ENCODE measurements at places on chromosomes 7 and 10.

GRCh38 chr10:107952649-107953556 is 788.4 kb upstream of the SORCS1 start:
- no peak for DNase-seq

GRCh38 chr10:92573091-92573797 is 649 bp downstream of the IDE start:
- DNase-seq = no peak

GRCh38 chr10:2303169-2303568 is 565.8 kb upstream of the ADARB2 start:
- no peak for DNase-seq

DNA sequence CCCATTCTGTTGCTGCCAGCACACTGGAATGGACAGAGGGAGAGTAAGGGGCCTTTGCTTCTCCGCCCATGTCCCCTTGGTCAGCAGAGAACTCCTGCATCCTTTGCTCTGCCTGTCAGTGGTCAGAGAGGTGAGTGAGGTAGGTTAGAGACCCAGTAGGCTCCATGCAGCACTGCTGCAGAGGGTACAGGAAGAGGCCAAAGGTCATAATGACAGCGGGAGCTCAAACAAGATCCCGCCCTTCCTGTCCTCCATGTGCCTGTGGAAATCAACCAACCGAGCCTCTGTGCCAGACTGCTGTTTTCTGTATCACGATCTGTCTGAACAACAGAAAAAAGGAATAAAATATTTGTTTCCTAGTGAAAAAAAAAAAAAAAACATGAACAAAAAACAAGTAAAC is 81.4 kb downstream of the ZNF33B start:
- DNase-seq = no peak

DNA sequence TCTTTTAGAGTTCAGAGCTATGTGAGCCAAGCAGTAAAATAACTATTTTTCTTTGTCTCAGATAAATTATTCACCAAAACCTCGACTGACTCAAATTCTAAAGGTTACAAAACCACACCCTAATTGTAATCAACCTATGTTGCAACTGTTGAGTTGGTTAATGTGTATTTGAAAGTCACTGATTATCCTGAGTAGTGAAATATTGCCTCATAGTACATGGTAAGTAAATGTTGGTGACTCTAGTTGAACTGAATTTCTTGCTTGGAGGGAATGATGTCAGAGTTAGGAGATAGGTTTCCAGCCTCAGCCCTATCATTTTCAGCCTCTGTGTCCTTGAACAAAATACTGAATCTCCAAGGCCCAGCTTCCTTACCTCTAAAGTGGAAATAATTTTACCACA is 3.0 kb upstream of the CYP2C18 start:
- DNase-seq = no peak

- DNase-seq = no peak
These were observed 80.4 kb upstream of the GPR26 start for GRCh38 chr10:123585477-123586445.

DNA sequence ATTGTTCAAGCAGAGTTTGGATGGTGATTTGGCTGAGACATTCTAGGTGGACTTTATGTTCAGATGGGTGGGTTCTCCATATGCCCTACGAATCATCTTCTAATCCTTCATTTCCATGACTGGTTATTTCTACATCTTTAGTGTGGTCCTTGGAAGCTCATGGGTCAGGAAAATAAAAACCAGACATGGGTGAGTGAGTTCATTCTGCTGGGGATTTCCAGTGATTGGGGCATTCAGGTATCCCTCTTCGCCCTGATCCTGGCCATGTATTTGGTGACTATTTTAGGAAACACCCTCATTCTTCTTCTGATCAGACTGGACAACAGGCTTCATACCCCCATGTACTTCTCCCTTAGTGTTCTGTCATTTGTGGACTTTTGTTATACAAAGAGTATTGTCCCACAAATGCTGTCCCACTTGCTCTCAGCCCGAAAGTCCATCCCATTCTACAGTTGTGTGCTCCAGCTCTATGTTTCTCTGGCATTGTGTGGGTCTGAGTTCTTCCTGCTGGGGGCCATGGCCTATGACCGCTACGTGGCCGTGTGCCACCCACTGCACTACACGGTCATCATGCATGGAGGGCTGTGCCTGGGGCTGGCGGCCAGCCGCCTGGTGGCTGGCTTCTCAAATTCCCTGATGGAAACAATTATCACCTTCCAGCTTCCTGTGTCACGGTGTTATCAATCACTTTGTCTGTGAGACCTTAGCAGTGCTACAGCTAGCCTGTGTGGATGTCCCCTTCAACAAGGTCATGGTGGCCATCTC is 19.2 kb upstream of the OR6B1 start:
- DNase-seq = no peak

- DNase-seq = no peak
These were observed 13.6 kb upstream of the SMC3 start for GRCh38 chr10:110553905-110554304.

- peak; percentile 12 for DNase-seq
These were observed 739 bp upstream of the CCDC186 start for GRCh38 chr10:114174695-114175188.

GRCh38 chr10:29430101-29430500 is 141.2 kb downstream of the LYZL1 start:
- DNase-seq = no peak

- DNase-seq = no peak
These were observed 8.4 kb upstream of the CH25H start for GRCh38 chr10:89215511-89215910.

DNA sequence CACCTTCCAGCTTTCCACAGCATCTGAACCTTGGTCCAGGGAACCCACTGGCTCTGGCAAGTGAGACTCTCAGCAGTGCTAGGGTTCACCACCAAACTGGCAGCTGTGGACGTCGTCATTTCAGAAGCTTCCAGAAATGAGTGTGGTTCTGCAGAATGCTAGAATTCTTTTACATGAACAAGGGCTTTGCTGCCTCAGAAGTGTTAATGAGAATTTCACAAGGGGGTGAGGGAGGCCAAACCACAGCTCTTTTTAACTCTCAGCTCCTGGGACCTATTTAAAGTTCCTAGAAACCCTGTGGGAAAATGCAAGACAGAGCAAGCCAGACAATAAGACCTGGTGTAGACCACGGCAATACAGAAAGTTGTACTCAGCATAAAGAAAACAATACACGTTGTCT is 129.3 kb upstream of the BET1 start:
- no peak for DNase-seq

GRCh38 chr7:92061154-92061553 is 73.1 kb downstream of the CYP51A1 start:
- DNase-seq = no peak

GRCh38 chr7:36986511-36986933 is 262.2 kb upstream of the AOAH start:
- peak; percentile 59 for DNase-seq

GRCh38 chr7:88455696-88456095 is 149.0 kb upstream of the STEAP4 start:
- DNase-seq = no peak

DNA sequence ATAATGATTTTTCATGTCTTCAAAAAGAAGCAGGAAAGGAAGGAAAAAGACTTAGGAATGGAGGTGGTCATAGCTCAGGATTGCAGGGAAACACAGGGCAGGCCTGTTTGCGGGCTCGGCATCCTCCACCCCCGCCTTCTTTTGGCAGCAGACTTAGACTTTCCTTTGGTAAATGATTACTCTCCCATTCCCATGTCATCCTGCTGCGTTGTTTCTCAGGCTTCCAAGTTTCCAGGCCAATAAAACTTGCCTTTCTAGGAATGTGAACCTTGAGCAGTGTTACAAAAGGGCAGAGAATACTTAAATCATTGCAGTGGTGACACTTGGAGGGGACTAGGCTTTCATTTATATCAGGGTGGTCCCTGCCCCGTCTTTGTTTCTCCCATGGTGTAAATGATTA is 34.0 kb upstream of the DGKB start:
- no peak for DNase-seq

DNA sequence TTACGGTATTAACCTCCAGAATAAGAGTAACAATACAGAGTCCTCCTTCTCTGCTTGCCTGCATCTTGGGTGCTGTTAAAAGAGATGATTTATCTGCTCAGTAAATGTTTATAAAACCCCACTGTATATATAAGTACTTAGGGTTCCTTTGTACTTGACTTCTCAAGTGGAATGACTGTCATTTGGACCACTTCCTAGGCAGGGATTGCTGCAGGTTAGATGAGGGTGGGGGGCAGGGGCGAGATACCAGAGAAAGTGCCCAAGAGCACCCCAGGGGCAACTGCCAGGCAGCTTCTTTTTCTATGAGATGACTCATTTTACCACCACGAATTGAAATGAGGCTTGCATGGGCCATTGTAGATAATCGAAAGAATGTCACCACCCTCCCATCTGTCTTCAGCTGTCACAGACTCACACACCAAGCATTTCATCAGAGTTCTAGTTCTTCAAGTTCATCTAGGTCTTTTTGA is 421.9 kb upstream of the GALNT17 start:
- no peak for DNase-seq

DNA sequence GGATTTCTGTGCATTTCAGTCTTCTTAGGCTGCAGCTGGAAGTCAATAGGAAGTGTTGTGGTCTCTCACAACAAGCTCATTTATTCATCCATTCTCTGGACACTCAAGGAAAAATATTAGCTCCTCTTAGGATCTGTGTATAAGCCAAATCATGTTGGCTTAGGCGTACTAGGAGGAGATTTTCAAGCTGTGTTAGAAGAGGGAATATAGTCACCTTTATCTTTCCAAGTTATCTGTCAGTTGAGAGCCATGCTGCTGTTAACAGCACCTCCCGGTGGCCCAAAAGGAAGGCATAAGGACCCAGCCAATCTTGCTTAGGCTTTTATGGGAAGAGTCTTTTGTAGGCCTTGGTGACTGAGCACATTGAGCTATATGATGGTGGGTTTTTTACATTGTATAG is 220.0 kb downstream of the LRMDA start:
- DNase-seq = no peak

- no peak for DNase-seq
These were observed 377.6 kb downstream of the POM121L12 start for GRCh38 chr7:53413021-53413420.

- DNase-seq = no peak
These were observed 38.2 kb upstream of the CYP2C18 start for GRCh38 chr10:94645285-94645684.

DNA sequence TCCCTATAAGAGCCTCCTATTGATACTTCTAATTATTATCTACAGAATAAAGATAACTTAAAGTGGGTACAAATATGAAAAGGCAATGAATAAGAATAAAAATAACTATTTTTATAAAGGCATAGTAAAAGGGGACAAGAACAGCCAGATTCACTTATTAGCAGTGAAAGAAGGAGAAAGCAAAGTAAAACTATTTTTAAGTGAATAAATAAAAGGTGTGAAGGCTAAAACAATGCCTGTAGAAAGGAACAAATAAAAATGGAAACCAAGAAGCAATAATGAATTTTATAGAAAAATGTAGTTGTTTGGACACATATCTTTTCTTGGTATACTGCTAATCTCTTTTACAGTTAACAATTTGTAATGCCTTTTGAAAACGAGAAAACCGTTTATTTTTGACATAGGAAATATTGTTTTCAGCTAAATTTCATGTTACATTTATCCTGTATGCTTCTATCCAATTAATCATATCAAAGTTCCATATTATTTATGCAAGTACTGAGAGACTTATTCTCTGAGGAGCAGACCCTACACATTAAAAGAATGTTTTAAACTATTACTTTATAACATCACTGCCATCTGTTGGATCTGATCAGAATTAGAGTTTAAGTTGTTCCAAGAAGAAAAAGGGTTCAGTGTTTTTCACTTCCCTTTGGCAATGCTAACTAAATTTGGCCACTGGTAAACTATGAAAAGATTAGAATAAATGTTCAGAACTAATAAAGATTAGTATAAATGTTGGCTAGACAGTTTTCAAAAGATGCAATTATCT is 59.1 kb downstream of the ARMC3 start:
- DNase-seq = no peak

DNA sequence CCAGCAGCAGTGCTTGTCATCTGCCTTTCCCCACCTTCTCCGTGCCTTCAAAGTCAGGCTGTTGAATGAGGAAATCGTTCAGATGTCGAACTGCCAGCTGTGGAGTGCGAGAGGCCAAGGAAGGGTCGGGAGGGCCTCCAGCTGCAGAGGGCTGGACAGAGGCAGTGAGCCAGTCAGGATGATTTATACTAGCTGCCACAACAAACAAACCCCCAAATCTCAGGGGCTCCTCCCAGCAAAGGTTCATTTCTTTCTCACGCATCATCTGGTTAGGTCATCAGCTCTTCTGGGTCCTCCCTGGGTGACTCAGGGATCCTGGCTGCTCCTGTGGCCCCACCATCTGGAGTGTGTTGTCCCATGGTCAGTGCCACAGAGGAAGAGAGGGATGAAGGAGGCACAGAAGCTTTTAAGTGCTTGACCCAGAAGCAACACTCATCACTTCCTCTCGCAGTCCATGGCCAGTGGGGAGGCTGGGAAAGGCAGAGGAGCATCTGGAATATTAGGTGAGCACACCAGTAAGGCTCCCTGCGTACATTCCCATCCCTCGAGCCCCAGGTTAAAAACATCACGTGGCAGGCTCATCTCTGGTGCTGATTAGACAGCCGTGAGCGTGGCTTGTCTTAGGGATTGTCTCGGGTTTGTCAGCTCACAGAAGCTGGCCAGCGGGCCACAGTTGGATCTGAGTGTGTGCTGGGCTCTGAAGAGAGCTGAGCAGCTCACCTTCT is 140.7 kb downstream of the RGS10 start:
- no peak for DNase-seq

GRCh38 chr7:112103246-112103645 is 103.0 kb downstream of the DOCK4 start:
- DNase-seq = no peak

- no peak for DNase-seq
These were observed 14.9 kb downstream of the CREB5 start for GRCh38 chr7:28427236-28427635.

DNA sequence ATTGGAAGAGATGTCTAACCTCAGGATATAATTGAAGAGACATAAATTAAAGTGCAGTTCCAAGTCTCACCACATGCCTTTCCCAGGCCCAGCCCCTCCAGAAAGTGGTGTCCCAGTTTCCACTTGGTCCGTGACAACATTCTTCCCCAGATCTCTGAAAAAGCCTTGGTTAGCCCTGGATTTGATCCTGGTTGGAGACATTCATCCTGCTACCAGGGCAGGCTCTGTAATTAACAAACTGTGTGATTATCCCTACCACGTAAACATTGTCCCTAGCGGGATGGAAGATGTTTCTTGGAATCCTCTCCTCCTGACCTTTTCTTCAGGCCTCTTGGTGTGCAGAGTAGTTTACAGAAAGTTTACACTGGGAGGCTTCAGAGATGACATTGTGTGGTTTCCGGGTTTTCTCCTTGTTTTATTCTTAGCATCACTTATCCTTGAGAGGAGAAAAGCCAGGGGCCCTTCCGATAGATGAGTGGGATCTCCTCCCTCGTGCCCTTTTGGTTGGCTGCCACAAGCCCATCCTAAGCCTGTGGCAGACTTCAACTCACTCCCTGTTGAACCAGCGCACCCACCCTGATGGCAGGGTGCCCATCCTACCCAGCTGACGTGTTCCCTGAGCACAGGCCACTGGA is 83.8 kb downstream of the COL13A1 start:
- DNase-seq = no peak

GRCh38 chr7:69434398-69434815 is 163.9 kb upstream of the AUTS2 start:
- no peak for DNase-seq
